ENCODE measurements at places on chromosomes 5 and 9. TPM values are rescaled to one million over a fixed set of nuclear protein-coding genes. Genes with fewer than 3 reads are reported as not detected.

DNA sequence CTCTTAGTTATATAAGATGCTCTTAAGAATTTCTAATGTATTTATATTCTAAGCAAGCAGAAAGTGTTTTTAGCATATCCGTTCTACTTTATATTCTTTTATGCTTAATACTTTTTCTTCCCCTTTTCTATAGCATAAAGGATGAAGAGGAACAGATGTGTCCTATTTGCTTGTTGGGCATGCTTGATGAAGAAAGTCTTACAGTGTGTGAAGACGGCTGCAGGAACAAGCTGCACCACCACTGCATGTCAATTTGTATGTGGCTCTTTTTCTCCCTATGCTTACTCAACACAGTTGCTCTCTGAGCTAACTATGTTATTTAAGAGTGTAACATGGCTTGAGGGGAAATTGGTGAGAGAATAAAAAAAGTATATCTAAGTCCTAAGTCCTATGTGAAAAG, 37.6 kb upstream of the SETD9 start:
- DNase-seq = no peak

The GABRA6 gene
- not detected for total RNA-seq

DNA sequence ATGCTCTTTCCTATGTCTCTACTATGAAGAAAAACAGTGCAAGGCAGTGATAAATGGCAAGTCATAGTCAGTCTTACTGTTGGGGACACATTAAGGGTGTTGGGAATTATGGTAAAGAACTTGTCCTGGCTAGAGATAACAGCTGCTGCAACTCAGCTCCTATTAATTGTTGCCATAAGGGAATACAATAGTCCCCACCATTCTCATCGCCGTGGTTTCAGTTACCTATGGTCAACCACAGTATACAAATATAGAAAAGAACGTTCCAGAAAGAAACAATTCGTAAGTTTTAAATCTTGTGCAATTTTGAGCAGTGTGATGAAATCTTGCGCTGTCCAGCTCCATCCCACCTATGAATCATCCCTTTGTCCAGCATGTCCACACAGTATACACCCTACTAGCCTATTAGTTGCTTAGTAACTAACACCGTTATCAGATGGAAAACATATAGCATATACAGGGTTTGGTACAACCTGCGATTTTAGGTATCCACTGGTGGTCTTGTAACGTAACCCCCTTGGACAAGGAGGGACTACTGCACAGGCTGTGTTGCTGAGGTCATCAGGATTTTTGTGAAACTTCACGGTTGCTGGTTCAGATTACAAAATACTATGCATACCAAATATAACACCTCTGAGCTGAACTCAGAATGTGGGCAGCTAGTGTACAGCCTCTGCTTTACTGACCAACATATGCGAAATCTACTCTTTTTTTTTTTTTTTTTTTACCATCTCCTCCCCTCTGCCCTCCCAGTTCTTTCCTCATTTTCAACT, 53.5 kb downstream of the ZFR start:
- DNase-seq = no peak

- DNase-seq = no peak
Observed at GRCh38 chr5:6188344-6188743, 190.0 kb downstream of the MED10 start.

DNA sequence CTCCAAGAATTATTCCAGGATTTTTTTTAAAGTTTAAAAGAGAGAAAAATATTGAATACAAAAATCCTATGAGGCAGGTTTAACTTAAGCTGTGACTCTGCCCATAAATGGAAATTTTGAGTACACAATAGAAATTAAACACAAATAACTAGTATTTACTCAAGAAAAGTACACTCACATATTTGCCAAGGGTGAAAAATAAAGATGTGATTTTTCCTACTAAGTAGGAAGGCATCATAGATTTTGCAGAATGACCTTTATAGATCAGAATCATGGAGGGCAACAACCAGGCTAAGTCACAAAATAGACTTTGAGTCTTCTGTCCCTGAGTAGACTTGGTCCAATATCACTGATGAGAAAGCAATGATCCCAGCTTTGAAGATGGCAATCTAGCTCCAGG, 102.7 kb upstream of the SLC12A2 start:
- no peak for DNase-seq

DNA sequence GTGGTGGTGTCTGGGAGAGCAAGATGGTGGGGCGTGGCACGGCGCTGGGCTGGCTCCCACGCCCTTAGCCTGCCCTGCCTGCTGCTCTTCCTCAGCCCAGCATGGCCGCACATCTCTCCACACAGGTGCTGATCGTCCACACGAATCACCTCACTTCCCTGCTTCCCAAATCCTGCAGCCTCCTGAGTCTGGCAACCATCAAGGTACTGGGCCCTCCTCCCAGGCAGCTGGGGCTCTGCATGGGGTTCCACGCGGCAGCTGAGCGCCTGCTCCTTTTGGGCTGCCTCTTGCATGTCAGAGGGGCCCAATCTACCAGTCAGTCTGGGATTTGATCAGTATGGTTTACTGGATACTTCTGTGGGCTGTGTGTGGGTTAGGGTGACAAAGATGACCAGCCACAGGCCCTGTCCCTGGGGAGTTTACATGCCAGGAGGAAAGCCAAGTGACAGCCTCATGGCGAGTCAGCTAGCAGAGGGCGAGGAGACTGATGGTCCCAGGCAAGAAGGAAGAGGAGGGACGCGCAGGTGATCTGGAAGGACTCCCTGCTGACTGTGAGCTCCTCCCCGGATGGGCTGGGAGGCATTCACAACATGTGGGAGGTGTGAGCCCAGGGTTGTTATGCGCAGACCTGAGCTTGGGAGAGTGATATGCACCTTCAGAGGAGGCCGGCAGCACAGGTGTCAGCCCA, 6.0 kb downstream of the LRSAM1 start:
- no peak for DNase-seq

- no peak for DNase-seq
Observed at GRCh38 chr9:134686896-134687295, 45.3 kb downstream of the COL5A1 start.

- no peak for DNase-seq
Observed at GRCh38 chr5:88830567-88830966, 52.4 kb downstream of the MEF2C start.

The GFM2 gene
- 33.2 TPM for total RNA-seq

- no peak for DNase-seq
Observed at GRCh38 chr5:87401626-87402025, 11.1 kb downstream of the CCNH start.

DNA sequence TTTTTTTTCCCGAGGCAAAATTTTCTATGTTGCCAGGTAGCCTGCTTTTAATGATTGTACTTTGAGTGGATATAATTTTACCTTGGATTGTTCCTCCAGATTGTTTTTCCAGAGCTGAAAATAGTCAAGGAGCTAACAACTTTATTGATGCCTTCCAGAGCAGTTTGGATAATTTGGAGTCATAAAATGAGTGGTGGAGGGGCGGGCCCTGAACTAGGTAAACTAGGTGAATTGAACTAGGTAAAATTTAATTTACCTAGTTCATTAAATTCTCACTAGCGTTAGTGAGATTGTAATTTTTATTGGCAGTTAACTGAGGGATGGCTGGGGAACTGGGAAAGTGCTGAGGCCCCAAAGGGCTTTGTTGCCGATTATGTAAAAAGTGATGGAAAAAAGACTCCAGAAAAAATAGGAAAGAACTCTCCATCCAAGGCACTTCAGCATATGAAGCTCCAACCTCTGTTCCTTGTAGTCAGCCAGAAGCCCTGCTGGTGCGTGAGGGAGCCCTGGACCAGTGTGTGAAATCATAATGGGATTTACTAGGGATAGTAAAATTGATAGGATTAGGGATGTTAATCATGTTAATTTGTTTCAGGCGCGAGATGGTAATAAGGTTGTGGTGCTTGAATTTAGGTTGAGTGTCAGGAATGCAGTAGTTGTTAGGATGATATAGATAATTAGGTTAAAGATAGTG, 1.7 kb downstream of the DNAJC25 start:
- DNase-seq = no peak

GRCh38 chr9:137433916-137434431, 7.2 kb downstream of the ENTPD8 start:
- no peak for DNase-seq

GRCh38 chr5:79552984-79553383, 39.0 kb upstream of the HOMER1 start:
- DNase-seq = no peak

DNA sequence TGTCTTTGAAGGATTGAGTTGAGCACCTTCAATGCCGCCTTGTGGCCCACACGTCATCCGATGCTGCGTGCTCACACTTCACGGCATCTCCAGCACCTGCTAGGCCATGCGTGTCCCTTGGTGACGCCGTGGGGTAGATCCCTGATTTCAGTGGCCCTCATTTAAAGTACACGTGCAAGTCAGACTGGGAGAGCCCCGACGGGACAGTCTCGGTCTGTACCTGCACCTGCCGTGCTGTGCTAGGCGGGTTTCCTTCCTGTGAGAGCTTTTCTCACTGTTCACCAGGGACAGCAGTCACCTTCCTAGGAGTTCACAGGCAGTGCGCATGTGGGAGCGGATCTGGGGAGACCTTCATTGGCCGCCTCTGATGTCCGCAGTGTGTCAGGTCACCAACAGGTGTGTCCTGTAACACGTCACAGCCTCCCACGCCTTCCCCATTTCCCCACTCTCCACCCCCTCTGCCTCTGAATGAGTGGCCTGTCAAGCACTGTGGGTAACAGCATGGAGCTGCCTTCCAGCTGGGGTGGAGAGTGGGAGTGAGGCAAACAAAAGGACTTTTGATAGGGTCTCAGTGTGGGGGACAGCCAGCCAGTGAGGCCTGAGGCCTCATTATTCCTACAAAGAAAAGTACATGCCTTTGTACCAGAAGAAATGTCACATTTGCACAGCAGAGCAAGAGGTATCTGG, 236.4 kb downstream of the FANCC start:
- no peak for DNase-seq

The ADAMTS6 gene
- 0.10 TPM for total RNA-seq

The C9orf50 gene
- total RNA-seq = not detected

The IL13 gene
- total RNA-seq = 19.6 TPM

The LRRC19 gene
- total RNA-seq = not detected

GRCh38 chr5:147188200-147189108, 46.4 kb upstream of the STK32A start:
- DNase-seq = peak; percentile 65

The DROSHA gene
- 71.5 TPM for total RNA-seq

The HK3 gene
- 13.3 TPM for total RNA-seq

GRCh38 chr5:131974622-131974955, 29.1 kb upstream of the MEIKIN start:
- no peak for DNase-seq

GRCh38 chr9:134783699-134784039, 96.9 kb upstream of the FCN2 start:
- DNase-seq = no peak

DNA sequence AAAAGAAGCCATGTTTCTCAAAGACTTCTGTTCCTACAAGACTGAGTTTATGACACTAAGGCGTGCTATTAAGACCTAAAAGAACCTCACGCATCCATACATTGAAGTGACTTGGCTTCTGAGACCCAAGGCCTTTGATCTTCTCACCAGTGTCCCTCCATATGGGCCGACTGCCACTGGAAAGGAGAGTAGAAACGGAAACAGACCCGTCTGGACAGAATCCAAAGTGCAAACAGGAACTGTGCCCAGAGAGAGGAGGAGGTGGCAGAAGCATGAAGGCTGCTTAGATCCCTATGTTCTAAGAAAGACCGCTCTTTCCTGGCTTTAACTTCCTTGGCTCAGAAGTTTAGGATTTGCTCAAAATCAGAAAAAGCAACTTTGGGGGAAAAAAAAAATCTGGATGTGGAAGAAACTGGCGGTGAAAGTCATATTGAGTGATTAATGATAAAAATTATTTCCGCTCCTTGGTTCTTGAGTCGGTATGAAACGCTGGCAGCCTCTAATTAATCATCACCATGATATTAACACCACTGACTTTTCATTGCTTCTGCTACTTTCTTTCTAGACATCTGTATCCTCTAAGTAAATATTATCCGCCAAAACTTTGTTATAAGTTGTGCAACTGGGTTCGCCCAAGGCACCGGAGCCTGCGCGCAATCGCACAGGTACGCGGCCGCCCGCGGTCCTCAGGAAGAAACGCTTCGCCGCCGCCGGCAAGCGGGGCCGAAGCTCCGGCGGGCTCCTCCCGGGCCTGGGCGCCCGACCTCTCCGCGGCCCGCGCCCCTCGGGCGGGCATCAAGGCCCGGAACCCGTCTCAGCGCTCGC, 726 bp downstream of the DAP start:
- no peak for DNase-seq

DNA sequence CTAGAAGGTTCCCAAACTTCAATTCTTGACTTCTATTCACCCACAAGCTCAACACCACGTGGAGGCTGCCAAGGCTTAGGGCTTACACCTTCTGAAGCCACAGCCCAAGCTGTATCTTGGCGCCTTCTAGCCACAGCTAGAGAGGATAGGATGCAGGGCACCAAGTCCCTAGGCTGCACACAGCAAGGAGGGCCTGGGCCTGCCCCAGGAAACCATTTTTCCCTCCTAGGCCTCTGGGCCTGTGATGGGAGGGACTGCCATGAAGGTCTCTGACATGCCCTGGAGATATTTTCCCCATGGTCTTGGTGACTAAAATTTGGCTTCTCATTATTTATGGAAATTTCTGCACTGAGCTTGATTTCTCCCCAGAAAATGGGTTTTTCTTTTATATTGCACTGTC, 112.5 kb downstream of the CPLANE1 start:
- DNase-seq = no peak

The HAVCR2 gene
- total RNA-seq = 378 TPM

Data from natural killer cell treated with Interleukin-12 subunit alpha and Interleukin-12 subunit beta and Interleukin-15 and Interleukin-18, amount 100 ng/mL, for 72 hours (primary cell).